ENCODE measurements at places on chromosomes 3 and 15.

GRCh38 chr3:42569593-42570142 is 12.1 kb downstream of the SEC22C start:
- DNase-seq, result no peak

- peak; percentile 7 for DNase-seq
Observed at GRCh38 chr15:98651036-98651481, 2.7 kb downstream of the IGF1R start.

DNA sequence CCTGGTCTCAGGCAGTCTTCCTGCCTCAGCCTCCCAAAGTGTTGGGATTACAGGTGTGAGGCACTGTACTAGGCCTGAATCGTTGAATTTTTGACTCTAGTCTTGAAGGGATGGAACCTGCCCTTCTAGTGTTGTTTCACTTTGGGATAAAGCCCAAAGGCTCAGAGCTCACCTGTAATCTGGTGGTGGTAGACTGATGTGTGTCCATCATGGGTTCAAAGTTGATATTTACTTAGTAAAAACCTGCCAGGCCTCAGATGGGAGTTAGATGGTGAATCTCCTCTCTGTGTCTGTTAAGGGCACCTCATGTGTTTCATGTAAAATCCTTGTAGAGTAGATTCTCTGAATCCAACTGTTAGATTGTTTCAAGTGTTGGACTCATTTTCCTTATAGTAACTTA is 41.1 kb downstream of the FNDC3B start:
- DNase-seq, result no peak

- DNase-seq, result no peak
Observed at GRCh38 chr3:175311946-175312345, 452.8 kb downstream of the NAALADL2 start.

DNA sequence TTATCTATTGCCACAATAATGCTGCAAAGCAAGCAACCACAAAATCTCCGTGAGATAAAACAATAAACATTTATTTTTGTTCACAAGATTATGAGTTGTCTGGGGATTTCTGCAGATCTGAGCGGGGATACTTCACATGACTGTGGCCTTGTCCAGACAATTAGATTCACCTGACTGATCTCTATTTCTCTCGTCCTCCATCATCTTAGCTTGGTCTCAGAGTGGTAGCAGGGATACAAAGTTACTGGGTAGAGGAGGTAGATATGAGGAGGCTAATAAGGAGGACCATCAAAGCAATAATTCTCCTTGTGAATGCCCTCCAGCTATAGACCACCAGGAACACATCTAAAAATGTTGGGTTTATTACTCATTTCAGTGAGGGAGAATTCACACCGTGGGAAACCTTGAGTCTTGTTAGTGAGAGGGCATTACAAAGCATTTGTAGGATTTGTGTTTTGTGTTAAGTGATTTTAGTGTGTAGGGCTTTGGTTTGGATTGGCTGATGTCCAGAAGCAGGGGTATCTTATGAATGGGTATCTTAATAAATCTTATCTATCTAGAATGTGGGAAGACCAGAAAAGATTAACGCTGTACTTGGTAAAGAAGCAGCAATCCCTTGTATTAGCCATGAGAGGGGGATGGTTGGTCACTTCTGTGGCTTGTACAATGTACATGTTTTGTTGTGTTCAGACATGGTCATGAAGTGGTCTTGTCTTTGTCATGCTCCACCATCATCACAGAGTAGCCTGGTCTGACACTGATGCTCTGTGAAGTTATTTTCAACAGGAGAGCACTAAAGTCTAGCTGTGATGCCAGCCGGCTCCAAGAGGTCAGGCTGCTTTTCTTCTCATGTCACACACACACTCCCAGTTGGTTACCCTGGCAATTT is 287.6 kb upstream of the STT3B start:
- DNase-seq, result no peak

GRCh38 chr15:68051109-68051508 is 3.0 kb upstream of the PIAS1 start:
- DNase-seq, result no peak

DNA sequence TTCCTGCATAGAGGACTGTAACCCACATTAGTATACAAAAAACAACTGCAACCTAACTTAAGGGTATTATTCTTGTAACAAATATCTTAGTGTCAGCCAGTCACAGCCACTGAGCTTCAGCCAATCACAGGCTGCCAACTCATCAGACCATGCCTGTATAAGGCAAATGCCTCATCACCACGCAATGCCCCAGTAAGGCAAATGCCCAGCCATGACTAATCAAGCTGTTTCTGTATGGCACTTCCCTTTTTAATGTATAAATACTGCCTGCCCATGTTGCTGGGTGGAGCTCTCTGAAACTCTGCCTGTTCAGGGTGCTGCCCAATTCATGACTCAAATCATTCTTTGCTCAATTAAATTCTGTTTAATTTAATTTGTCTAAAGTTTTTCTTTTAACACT is 18.4 kb upstream of the GABRA5 start:
- DNase-seq, result no peak

GRCh38 chr3:178060407-178060806 is 475.8 kb upstream of the KCNMB2 start:
- no peak for DNase-seq

DNA sequence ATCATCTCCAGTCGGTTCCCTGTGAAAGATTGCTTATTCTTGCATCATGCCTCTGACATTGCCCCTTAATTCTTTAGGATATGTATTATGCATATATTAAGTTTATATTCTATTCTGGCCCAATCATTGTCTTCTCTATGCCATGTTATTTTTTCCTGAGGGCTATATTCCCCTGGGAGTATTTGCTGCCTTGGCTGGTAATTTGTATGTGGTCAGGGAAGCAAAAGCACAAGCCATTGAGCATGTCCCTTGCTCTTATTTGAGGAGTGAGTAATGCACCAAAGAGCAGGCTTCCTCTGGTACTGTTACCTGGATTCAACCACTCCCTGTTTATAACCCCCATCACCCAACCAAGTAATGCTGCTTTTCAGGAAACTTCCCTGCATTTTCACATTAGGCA is 36.3 kb downstream of the STAC start:
- no peak for DNase-seq

DNA sequence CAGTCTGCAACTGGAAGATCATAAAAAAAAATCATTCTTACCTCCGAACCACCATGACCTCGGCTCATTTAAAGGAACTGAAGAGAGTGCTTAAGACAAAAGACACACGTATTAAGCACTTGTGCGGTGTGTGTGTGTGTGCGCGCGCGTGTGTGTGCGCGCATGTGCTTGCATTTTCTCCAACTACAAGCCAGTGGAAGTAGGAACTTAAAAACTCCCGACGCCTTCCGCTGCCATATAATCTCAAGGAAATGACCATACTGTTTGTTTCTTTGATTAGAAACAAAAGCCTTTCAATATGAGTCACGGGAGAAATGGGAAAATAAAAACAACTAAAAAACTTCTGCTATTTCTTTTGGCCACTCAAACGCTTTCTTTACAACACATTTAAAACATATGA is 32.4 kb downstream of the FRMD4B start:
- peak; percentile 26 for DNase-seq

DNA sequence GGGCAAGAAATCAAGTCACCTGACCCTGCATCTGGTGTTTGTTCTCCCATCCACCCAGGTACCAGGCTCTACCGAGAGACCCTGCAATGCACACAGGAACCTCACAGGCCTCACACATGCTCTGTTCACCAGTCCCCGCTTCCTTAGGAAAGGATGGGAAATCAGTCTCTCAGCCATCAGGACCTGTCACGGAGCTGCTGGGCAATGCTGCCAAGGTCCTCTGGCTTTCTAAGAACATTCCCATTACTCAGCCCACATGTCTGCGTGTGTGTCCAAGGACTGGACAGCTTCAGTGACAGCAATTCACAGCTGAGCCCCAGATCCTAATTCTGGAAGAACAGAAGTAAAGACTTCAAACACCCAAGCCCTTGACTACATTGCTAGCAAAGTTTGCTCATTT is 6.5 kb upstream of the SRGAP3 start:
- DNase-seq, result no peak

GRCh38 chr3:129005526-129006303 is 4.6 kb downstream of the EFCC1 start:
- no peak for DNase-seq

GRCh38 chr3:39143051-39143885 is 10.1 kb downstream of the CSRNP1 start:
- no peak for DNase-seq

GRCh38 chr3:23461069-23461468 is 257.9 kb downstream of the UBE2E2 start:
- no peak for DNase-seq

DNA sequence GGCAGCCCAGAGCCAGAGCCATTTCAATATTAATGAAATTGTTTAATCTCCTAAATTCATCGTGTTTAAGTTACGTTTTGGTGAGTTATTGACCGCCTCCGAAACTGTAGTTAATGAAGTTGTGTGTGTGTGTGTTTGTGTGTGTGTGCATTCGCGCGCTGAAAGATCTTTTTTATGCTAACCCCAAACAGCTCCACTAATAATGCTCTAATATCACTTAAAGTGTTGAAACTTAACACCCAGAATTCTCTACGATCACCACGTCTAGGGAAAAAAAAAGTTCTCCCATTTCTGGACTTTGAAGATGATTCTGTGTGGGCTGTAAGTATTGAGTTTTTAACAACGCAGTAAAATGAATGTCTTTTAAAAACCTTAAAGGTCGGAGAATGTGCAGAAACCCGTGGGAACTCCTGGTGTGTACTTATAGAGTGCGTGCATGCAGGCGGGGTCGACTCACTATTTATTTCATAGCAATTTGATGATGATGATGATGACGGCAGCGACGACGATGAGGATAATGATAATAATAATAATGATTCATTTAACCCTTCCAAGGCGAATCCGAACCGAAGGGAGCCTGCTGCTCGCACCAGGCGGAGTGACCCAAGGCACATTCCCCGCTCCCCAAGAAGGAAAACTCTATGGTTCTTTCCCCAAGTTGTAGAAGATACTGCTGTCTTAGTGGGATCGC is 1.4 kb upstream of the FOXB1 start:
- no peak for DNase-seq

GRCh38 chr3:13189639-13190377 is 116.6 kb upstream of the IQSEC1 start:
- DNase-seq, result peak; percentile 51

DNA sequence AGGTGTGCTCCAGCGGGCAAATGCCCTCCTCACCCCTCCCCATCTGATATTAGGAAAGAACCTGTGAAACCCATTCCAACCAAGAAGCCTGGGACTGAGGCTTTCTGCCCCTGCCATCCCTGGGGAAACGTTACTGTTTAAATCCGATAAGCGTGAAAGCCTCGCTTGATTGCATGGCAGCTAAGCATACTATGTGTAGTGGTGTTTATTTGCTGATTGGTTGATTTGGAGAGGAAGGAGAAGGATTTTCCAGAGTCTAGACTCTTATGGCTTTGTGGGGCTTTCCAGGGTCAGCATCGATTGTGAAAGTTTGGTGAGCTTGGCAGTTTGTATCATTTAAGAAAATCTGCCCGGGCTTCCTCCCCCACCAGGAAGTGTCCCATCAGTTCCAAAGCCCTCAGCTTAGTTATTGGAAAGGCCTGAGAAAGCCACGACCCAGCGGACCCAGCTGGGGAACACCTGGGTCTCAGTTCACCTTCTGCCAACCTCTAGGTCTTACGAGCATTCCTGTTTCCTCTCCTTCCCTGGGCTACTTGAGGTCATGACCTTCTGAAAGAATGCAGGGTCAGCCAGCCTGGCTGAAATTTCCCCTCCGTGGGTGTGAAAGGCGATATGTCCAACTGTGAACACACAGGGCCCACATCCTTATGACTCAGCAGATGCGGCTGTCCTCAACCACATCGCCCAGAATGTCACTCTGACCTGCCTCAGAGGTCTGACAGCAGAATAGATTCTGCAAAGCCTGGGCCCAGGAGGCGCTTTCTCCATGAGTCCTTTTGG is 62.8 kb upstream of the HERC1 start:
- DNase-seq, result peak; percentile 66

DNA sequence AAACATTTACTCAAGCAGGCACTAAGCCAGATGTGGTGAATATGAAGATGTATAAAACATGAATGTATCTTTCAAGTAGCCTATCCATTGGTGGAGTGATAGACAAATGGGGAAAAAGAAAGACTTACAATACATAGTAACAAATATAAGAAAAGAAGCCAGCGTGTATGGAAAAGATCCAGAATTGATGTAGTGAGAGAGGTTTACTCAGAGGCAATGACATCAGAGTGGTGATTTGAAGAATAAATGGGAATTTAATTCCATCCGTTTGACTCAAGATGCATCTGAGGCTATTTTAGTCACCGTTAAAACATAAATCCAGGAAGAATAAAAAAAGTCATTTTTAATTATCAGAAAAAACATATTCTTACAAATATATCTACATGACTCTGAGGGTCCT is 162.6 kb downstream of the IL1RAP start:
- no peak for DNase-seq

DNA sequence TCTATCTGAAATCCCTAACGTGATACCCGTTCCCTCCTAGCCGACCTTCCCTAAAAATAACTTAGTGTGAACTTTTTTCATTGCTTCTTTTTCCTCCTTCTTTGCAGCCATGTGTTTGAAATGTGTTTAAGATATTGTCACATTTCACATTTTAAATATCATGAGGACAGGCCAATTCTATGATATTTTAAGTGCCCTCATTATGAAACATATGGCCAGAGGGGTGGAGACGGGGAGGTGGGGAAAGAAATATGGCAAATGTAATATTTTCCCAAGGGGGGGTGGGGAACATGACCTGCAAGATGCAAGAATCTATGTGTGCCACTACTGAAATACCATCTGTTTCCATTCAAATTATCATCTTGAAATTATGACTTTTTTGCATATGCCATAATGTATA is 1039.2 kb downstream of the AGBL1 start:
- no peak for DNase-seq

DNA sequence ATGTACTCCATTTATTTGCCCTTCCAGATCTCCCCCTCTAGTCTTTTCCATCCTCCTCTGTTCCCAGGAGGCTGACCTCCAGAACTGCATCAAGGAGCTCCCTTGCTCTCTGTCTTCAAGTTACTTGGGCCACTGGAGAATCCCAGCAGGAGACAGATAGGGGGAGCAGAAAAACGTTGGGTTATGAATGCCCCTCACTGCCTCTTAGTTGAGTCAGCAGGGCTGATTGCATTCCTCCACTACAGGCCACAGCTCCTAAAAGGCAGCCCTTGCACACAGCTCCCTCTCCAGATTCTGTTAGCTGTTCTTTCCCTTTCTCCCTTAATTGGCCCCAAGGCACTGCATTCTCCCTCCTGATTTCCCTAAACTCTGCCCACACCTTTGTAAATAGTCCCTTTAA is 12.4 kb upstream of the CEP152 start:
- DNase-seq, result no peak

DNA sequence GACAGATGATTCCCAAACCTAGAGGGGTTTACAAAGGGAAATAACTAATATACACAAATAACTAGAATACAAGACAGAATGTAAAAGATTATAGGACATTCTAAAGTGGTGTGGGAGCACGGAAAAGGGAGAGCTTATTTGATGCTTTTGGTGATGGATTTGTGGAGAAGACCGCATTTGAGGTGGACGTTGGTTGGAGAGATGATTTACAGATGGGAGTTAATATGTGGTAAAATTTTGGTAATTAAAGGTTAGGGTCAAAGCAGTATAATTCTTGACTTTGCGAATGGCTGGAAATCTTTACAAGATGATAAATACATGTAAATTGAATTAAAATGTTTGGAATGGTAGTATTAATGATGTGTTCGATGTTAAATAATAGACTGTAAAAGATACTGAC is 1.2 kb downstream of the KNL1 start:
- no peak for DNase-seq
